ENCODE measurements at places on chromosomes 13 and 19. TPM values are rescaled to one million over a fixed set of nuclear protein-coding genes. Genes with fewer than 3 reads are reported as not detected.
A peak's percentile ranks its signal among the peaks of the same experiment; 100 is the strongest.

DNA sequence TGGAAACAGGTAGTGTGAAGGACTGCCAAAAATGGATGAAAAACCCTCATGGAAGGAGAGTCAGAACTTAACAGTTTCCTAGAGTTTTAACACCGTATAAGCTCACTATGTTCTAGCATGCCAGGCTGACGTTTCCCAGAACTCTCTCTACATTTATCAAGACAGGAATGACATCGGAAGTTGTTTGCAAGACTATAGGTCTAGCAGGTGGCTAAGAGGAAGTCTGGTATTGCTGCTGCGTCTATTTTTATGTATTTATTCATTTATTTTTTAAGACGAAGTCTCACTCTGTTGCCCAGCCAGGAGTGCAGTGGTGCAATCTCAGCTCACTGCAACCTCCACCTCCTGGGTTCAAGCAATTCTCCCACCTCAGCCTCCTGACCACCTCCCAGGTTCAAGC lies 20.5 kb upstream of the ARL11 start:
- DNase-seq, result no peak

GRCh38 chr13:32581177-32581786 lies 5.0 kb upstream of the PDS5B start:
- DNase-seq, result no peak

- no peak for DNase-seq
These were observed 272.0 kb downstream of the UQCRFS1 start for GRCh38 chr19:28940751-28941500.

- DNase-seq, result no peak
These were observed 16.6 kb downstream of the MED4 start for GRCh38 chr13:48078251-48078656.

GRCh38 chr19:33143897-33144405 lies 12.0 kb downstream of the WDR88 start:
- peak; percentile 80 for DNase-seq

DNA sequence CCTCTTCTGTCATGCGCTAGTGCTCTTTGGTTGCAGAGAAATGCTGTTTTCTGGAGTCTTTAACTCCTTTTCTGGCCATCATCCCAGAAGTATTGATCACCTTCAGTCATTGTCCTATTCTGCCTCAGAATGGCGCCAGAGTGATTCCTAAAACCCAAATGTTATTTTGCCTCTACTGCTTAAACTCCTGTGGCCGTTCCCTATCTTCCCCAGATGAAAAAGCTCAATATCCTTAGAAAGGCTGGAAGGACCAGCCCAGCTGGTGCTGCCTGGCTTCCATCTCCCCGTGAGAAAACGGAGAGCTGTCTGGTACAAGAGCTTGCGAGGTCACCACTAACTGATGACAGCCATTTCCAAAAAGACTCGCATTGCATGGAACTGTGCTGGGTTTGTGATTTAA lies 179.1 kb downstream of the RBM26 start:
- no peak for DNase-seq

GRCh38 chr13:36174923-36175322 lies 39.4 kb downstream of the SOHLH2 start:
- no peak for DNase-seq

Gene ZNF823
- 1.6 TPM for polyA plus RNA-seq

Gene CGB1
- polyA plus RNA-seq, result not detected

DNA sequence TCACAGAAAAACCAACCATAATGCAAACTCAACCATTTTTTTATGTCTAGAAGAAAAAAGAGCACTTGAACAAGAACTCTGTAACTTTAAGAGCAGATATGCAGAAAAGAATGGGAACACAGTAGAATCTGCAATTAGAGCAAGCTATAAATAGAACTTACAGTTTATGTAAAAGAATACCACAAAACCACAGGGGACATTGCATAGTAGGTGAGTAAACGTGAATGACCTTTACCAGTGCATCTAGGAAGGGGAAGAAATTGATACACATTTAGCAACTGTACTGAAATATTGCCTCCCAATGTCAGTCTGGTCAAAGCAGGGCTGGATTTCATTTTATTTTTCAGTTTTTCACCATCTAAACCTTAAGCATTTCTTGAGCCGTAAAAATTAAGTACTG lies 242.2 kb upstream of the EDNRB start:
- DNase-seq, result no peak

Gene MYBPC2
- polyA plus RNA-seq, result 3.2 TPM

Gene ZNF208
- 11.8 TPM for polyA plus RNA-seq

Gene FAM83E
- polyA plus RNA-seq, result 2.2 TPM

DNA sequence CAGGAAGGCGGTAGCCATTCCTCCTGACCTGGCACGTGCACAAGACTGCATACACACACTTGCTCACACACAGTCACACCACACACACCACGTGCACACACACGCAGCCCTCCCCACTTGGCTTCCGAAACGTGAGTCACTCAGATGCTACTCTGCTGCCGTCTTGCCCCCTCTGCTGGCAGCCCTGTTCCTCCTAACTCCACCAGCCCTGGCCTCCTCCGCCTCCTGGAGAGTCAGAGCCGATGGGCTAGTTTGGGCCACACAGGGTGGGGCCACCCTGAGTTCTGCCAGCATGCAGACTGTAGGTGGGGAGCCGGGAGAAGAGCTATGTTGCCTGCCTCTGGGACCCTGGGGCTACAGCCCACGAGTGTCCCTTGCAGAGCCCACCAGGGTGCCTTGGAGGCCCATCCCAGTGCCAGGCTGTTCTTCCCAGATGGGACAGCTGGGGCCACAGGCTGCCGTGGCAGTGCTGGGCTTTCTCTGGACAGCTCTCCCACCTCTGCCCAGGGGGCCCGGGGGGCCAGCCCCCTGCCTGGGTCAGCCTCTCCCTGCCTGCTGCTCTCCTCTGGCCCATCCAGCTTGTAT lies 12.1 kb downstream of the PIN1 start:
- peak; percentile 90 for DNase-seq

Gene ZNF780A
- polyA plus RNA-seq, result 9.5 TPM

DNA sequence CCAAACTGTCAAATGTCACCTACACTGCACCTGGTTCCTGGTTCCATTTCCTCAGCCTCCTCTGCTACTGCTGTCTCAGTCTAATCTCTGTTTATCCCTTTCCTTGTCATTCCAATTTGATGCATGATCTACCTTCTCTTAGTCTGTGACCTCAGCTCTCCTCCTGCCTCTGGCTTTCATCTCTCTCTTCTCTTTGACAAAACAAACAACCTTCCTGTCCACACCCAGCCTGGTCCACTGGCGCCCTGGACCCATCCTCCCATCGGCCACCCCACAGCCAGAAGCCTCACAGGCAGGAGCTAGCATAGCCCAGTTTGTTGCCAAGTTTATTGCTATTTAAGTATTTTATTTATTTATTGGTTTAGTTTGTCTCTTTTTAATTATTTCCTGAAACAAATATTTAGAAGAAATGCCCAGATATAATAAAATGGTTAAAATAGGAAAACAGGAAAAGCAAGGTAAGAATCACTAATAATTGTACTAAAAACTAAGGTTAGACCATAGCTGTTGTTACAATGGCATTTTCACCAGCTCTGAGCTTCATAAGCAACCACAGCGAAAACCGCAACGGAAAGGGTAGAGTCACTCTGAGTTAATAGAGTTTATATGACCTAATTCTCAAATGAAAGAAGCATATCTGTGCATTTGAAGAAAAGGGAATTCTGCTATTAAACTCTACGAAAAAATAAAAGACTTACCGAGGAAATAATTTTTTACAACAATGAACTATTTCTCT lies 68.6 kb downstream of the EFNB2 start:
- no peak for DNase-seq

GRCh38 chr13:60753641-60754040 lies 356.6 kb downstream of the TDRD3 start:
- DNase-seq, result no peak

DNA sequence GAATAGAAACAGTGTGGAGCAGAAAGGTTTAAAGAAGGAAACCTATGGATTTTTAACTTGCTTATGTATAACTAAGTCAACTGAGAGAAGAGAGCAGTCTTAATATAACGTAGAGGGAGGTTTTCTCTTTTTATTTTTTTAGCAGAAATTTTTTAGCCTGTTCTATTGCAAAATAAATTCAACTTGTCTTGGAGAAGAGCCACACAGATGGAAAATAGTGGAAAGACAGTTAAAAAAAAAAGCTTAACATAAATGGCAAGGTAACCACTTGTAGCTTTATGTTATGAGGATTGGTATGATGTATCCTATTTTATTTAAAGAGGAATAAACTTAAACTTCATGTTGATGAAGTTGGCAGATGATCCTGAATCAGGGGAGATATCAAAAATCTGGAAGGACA lies 312.4 kb downstream of the SHISA2 start:
- DNase-seq, result no peak

DNA sequence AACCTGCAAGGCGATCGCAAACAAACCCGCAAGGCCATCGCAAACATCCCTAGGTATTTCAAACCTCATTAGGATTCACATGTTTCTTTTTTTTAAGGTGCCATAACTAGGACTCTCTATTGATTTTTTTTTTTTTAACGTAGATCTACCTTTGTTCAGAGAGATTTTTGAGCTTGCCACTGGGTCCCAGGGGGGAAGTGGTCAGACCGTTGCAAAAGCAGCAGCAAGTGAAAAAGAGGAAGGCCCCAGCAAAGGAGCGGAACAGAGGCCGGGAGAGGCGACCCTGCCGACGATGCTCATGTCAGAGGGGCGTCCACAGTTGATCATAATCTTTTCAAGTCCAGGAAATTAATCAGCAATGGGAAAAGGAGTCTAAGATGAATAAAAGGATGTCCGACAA lies 32.7 kb upstream of the FLT1 start:
- no peak for DNase-seq

GRCh38 chr13:70237131-70237530 lies 128.9 kb upstream of the KLHL1 start:
- DNase-seq, result no peak

- no peak for DNase-seq
These were observed 83.9 kb upstream of the TSC22D1 start for GRCh38 chr13:44660050-44660449.

GRCh38 chr13:50911081-50911631 lies 1.6 kb downstream of the RNASEH2B start:
- DNase-seq, result no peak

Gene SERTAD1
- 8.3 TPM for polyA plus RNA-seq

DNA sequence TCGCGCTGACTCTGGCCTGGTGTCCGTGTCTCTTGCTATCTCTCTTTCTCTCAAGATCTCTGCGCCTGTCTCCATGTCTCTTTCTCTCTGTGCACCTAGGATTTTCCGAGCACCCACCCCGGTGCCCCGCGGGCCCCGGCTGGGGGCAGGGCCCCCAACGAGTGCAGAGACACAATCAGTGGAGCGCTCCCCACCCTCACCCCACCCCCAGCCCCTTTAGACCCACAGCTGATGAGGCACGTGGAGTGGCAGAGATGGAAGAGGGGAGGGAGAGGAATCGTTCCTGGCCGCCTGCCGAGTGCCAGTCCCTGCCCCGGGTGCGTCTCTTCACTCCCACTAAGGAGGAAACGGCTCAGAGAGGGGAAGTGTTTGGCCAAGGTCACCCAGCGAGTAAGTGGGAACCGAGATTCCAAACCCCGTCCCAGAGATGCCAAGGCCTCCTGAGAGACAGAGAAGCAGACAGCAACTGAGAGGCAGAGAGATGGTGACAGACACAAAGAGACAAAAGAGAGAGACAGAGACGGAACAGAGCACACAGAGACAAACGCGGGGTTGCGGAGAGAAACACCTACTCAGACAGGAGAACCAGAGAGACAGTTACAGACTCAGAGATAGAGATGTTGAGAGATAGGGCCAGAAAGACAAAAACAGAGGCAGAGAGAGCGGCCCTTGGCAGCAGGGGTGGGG lies 626 bp upstream of the BCL3 start:
- peak; percentile 77 for DNase-seq

Gene B9D2
- 14.6 TPM for polyA plus RNA-seq

Gene WDR88
- polyA plus RNA-seq, result 15.3 TPM

DNA sequence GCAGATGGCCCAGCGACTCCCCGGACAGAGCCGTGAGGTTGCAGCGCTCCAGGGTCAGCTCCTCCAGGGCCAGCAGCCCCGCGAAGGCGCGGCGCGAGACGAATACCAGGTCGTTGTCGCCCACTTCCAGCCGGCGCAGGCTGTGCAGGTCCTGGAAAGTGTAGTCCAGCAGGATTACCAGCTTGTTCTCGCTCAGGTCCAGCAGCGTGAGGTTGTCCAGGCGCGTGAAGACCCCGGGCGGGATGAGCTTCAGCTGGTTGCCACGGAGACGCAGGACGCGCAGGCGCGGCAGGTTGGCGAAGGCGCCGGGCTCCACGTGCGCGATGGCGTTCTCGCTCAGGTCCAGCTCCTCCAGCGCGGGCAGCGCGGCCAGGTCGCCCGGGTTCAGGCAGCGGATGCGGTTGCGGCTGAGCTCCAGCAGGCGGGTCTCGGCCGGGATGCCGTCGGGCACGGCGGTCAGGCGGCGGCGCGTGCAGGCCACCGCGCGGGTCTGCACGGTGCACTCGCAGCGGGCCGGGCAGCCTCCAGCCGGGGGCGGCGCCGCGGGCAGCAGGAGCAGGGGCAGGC lies 9.3 kb upstream of the PEAK3 start:
- DNase-seq, result peak; percentile 70

- DNase-seq, result peak; percentile 83
These were observed 19.6 kb upstream of the EPHX3 start for GRCh38 chr19:15251749-15252397.

Gene HOMER3
- 19.9 TPM for polyA plus RNA-seq

DNA sequence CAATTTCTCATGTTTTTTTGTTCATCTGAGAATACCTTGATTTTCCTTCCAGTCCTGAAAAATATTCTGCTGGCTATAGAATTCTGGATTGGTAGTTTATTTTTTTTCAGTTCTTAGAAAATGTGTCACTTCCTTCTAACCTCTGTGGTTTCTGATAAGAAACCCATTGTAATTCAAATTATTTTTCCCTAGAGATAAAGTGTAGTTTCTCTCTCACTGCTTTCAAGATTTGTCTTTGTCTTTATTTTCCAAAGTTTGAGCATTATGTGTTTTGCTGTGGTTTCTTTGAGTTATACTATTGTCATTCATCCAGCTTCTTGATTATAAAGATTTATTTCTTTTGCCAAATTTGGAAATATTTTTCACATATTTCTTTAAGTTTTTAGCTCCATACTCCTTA lies 324.0 kb upstream of the SPRY2 start:
- DNase-seq, result no peak

GRCh38 chr19:3576696-3577443 lies 4.1 kb downstream of the HMG20B start:
- no peak for DNase-seq

DNA sequence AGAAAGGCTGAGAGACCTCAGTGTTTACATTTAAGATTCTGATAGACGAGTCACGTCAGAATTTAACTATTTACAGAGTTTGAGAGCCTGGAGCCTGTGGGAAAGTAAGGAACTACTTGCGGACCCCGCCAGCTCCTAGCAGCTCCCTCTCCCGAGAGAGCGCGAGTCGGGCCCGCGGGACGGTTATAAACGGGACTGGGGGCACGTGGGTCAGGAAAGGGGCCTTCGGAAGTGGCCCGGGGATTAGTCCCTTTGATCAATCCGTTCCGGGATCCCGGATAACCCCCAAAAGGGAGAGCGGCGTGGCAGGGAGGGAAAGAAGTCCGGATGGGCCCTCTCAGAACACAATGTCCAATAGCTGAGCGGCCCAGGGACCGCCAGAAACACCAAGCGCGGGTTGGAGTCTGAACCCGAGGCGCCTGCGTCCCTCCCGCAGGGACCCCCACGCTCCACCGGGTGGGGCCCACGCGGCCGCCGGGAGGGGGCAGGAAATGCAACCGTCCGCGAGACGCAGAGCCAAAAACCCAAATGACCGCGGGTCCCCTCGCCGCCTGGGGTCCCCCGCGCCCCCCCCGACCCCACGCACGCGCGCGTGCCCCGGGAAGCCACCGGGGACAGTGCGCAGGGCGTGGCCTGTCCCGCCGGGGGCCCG lies 3.6 kb downstream of the ZIC5 start:
- no peak for DNase-seq

- no peak for DNase-seq
These were observed 337.8 kb downstream of the IRS2 start for GRCh38 chr13:109448629-109449028.

GRCh38 chr13:95222733-95223018 lies 78.6 kb downstream of the ABCC4 start:
- DNase-seq, result no peak

All from testis (tissue), 5 donors.